Urinary bladder (tissue), 4 donors: ENCODE measurements at places on chromosomes 7 and 10. TPM values are rescaled to one million over a fixed set of nuclear protein-coding genes. Genes with fewer than 3 reads are reported as not detected.

CPXM2 gene
- 12.3 TPM for total RNA-seq

PRKG1 gene
- total RNA-seq: 126 TPM

GHRHR gene
- total RNA-seq: not detected

YAE1 gene
- total RNA-seq: 53.6 TPM

RP9 gene
- 7.8 TPM for total RNA-seq

HOXA1 gene
- 2.0 TPM for total RNA-seq

CDNF gene
- 1.9 TPM for total RNA-seq

TFAM gene
- total RNA-seq: 30.8 TPM

ZPBP gene
- 0.21 TPM for total RNA-seq

NUTM2A gene
- total RNA-seq: 0.69 TPM

NPC1L1 gene
- total RNA-seq: not detected

SPDYE6 gene
- total RNA-seq: not detected

TBL2 gene
- total RNA-seq: 57.1 TPM

TFEC gene
- 8.2 TPM for total RNA-seq
